Bronchial smooth muscle cell (primary cell): ENCODE measurements at places on chromosomes 16 and 17. TPM values are rescaled to one million over a fixed set of nuclear protein-coding genes. Genes with fewer than 3 reads are reported as not detected.

Gene CES1
- 0.60 TPM in 1 of 2 replicates, not detected in the other for total RNA-seq

Gene DHRS7C
- total RNA-seq, result not detected in 2 replicates

Gene NTHL1
- 43.2 and 62.1 TPM in 2 replicates for total RNA-seq

Gene ITGAX
- under 0.01 TPM in 1 of 2 replicates, not detected in the other for total RNA-seq

Gene CCL18
- not detected in 2 replicates for total RNA-seq

Gene NME1
- 48.5 and 109 TPM in 2 replicates for total RNA-seq

Gene KRT12
- not detected in 2 replicates for total RNA-seq

Gene CMTM3
- 5.4 and 8.8 TPM in 2 replicates for total RNA-seq

Gene RCVRN
- not detected in 2 replicates for total RNA-seq

Gene TEX19
- total RNA-seq, result under 0.01 TPM in 1 of 2 replicates, not detected in the other

Gene PDILT
- total RNA-seq, result not detected in 2 replicates

Gene C17orf50
- total RNA-seq, result not detected in 2 replicates

Gene KCNAB3
- total RNA-seq, result 0.26 and 0.47 TPM in 2 replicates

Gene TAT
- total RNA-seq, result not detected in 2 replicates

Gene SENP3
- 51.1 and 54.5 TPM in 2 replicates for total RNA-seq

Gene HIRIP3
- 6.6 and 7.6 TPM in 2 replicates for total RNA-seq
